ENCODE measurements at places on chromosomes 16 and 17.

DNA sequence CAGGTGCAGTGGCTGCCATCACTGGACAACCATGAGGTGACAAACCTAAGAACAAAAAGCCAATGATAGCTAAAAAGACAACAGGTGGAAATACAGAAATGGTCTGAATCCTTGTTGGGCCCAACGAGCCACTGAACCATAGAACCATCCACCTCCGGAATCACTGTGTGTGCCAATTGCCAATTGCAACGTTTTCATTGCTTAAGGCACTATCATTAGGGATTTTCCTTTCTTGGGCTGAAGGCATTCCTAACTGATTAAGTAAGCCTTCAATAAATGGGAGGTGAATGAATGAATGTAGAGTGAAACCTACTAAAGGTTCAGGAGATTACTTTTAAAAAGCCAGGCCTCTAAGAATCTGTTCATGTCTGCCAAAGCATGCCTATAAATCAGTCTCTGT is 3.6 kb downstream of the USP31 start:
- no peak for DNase-seq

DNA sequence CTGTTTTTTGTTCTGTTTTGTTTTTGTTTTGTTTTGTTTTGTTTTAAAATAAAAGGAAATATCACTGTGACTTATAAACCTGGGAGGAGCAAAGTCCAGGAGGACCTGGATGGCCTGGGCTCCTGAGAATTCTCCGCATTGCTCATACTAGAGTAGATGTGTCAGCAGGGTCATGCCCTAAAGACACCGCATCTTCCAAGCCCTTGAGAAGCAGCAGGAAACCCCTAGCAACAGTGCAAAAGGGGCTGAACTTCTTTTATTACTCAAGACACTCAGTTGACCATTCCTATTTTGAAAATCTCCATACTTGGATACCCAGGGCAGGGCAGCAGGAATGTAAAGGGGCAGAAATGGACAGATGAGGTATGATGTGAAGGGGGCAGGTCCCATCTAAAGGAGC is 51.8 kb downstream of the SYT17 start:
- no peak for DNase-seq

- DNase-seq, result peak; percentile 33
Observed at GRCh38 chr17:41486809-41487530, 2.7 kb downstream of the KRT36 start.

GRCh38 chr16:24745791-24746190 is 16.3 kb downstream of the TNRC6A start:
- DNase-seq, result no peak

- DNase-seq, result peak; percentile 74
Observed at GRCh38 chr16:88782454-88783390, 2.3 kb downstream of the PIEZO1 start.

DNA sequence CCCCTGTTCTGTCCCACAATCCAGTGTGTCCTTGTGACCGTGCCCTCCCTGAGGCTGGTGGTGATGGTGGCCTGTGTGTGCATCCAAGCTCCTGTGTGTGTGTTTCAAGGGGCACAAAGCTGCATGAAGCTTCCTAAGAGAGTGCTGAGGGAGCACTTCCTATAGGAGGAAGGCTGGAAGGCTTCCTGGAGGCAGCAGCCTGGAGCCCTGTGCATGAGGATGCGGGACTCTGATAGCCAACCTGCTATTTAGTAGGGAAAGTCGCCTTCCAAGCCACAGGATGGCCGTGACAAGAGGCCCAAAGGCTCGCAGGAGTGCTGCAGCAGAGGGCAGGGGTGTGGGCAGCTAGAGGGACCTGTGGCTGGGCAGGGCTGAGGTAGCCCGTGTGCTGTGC is 8.3 kb downstream of the MYO15B start:
- DNase-seq, result no peak

DNA sequence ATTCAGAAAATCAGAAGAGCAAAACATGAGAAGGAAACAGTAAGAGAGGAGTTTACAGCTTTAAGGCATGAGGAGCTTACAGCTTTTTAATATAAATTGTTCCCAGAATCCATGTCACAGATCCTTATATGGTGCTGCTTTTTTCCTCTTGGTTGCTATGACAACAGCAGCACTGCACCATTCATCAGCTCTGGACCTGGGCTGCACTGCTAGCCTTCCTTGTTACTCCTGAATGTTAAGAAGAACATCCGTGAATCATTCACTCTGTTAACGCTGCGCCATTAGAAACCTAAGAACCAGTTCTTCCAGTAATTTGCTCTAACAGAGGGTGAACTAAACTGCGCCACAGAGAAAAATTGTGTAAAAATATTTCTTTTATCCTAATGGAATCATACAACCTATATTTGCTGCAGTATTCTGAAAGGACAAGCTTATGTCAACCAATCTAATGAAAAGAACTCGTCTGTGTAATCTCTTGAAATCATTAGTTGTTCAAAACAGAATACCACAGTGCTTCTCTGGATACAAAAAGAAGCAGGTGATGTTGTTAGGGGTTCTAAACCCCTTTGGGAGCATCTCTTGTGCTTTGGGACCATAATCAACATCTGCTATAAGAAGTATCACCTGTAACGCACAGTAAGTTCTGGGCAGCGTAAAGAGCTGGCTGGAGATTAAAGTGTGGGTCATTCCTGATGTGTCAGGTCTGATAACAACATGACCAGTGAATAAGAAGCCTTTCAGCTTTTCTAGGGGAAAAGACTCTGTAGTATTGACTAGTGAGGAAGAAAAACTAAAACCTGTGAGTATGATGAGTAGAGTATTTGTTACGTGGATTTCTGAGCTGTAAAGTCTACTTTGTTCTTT is 151.2 kb downstream of the TANC2 start:
- no peak for DNase-seq

DNA sequence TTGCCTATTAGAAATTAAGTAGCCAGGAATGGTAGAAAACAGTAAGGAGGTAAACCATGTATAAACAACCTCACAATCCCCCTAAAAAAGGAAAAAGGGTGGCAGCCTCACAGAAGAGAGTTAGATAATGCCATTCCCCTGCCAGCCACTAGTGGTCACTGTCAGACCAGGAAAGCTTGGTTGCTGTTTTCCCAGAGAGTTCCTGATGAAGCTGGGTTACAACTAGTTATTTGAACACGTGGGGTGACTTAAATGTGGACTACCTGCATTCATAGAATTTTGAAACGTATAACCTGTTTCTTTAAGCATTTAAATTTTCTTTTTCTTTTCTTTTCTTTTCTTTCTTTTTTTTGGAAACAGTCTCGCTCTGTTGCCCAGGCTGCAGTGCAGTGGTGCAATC is 5.8 kb downstream of the GPRC5C start:
- DNase-seq, result no peak

GRCh38 chr17:61738249-61738648 is 125.1 kb downstream of the BRIP1 start:
- DNase-seq, result no peak

DNA sequence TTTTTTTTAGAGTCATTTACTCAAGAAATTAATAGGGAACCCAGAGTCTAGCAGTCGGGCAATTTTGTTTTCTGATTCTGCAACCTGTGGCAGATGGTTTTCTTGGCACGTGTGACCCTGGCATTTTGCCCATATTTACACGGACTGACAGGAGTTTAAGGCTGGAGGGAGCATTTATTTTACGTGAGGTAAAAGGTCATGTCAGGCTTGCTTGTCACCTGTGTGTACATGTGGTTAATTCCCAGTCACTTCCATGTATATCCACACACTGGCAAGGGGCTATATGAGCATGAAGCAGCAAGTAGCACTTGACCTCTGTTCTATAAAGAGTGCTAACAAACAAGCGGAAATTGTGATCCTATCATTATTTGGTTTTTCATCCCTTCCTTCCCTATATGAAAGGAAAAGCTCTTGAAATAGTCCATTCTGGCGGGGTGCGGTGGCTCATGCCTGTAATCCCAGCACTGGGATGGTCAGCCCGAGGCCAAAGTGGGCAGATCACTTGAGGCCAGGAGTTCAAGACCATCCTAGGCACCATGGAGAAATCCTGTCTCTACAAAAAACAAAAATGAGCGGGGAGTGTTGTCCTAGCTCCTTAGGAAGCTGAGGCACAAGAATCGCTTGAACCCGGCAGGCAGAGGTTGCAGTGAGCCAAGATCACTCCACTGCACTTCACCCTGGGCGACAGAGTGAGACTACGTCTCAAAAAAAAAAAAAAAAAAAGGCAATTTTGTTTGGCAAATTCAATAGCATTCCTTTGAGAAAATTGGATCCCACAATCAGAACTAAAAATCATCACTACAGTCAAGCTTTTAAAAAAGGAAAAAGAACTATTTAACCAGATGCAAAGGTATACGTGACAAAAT is 2.1 kb downstream of the SPAG9 start:
- DNase-seq, result no peak

DNA sequence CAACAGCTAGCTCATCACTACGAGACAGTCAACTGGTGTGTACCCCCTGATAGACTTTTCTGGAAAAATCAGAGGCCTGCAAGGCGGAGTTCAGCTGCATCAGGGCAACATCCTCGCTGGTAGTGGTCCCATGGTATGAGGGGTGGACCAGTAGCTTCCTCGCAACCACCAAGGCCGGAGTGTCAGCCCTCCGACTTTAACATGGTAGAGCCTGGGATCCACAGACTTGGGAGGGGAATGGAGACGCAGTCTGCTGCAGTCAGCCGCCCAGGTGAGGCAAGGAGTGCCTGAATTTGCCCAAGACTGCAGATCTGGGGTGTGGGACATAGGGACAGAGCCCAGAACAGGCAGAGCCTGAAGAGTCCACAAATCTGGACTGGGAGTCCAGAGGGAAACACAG is 13.4 kb downstream of the ZG16B start:
- DNase-seq, result no peak

GRCh38 chr16:48444574-48444973 is 59.4 kb upstream of the SIAH1 start:
- DNase-seq, result no peak

GRCh38 chr16:17572145-17572544 is 101.4 kb upstream of the XYLT1 start:
- DNase-seq, result no peak

DNA sequence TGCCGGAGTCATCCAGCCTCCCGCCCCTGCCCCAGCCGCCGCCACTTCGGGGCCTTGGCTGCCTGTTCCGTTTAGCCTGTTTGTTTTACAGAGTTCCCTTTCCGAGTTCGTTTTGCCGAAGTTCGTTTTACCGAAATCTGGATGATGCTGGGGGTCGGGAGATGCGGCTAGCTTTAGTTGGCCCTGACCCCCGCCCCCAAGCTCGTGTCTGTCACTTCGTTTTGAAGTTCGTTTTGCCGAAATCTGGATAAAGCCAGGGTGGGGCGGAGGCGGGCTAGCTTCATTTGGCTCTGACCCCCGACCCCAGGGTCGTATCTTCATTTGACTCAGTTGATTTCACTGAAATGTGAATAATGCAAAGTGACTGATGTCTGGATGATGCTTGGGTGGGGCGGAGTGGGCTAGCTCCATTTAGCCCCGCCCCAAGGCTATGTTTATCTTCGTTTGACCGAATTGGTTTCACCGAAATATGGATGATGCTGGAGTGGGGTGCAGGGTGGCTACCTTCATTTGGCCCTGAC is 591 bp downstream of the PSMD7 start:
- DNase-seq, result peak; percentile 27

- DNase-seq, result no peak
Observed at GRCh38 chr17:68777243-68777855, 176.2 kb upstream of the FAM20A start.

DNA sequence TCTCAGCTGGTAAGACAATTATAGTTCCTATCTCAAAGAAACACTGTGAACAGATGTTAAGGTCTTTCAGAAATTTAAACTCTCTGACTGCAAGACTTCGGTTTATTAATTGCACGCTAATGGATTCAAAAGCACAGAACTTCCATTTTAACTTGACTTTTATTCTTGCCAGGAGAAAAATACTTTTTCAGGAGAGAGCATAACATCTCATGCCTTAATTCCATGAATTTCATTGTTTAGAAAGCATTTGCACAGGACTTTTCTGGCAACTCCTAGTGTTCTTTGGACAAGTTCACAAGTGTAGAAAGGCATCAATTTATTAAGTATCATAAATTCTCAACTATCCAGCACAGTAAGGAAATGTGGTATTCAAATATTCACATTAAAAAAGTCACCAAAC is 22.4 kb downstream of the STX8 start:
- DNase-seq, result no peak

- DNase-seq, result peak; percentile 17
Observed at GRCh38 chr16:49528060-49528865, 154.7 kb downstream of the C16orf78 start.

DNA sequence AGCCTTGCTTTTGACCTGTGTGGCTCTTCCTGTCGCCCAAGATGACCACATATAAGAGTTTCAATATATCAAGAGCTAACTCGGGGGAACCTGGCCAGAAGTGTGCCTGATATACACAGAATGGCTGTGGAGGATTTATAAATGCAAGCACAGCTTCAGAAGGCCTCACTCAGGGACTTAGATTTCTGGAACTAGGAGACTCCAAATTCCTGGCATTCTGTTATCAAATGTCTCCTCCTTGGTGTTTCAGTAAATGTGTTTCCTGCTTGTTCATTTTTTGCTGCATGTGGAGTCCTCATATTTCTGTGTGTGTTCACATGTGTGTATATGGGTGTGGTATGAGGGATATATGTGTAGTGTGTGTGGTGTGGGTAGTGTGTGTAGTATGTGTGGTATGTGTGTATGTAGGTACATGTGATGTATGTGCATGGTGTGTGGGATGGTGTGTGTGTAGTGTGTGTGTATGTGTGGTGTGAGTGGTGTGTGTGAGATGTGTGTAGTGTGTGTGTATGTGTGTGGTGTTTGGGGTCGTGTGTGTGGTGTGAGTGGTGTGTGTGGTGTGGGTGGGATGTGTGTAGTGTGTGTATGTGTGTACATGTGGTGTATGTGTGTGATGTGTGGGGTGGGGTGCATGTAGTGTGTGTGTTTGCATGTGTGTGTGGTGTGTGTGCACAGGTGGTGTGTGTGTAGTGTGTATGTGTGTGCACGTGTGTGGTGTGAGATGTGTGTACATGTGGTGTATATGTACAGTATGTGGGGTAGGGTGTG is 981 bp upstream of the CD300H start:
- no peak for DNase-seq

GRCh38 chr16:52572656-52573055 is 25.7 kb upstream of the TOX3 start:
- DNase-seq, result no peak

- DNase-seq, result no peak
Observed at GRCh38 chr17:55278173-55278961, 13.6 kb downstream of the HLF start.

DNA sequence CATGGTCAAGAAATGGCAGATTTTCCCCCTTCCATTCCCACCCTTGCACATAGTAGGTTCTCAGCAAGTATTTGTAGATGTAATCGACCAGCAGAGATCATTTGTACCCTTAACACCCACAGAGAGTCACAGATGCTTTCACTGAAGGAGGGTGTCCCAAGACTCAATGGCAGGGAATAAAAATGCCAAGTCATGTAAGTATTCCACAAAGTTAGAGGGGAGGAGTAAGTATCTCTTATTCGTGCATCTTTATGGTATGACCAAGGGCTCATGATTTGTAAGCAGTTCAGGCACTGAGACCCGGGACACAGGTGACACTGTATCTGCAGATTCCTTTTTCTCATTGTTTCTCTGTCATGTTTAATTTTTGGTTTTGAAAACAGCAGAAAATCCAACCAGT is 489.6 kb downstream of the MAF start:
- no peak for DNase-seq
